ENCODE measurements at places on chromosomes 16 and 17. TPM values are rescaled to one million over a fixed set of nuclear protein-coding genes. Genes with fewer than 3 reads are reported as not detected.

DNA sequence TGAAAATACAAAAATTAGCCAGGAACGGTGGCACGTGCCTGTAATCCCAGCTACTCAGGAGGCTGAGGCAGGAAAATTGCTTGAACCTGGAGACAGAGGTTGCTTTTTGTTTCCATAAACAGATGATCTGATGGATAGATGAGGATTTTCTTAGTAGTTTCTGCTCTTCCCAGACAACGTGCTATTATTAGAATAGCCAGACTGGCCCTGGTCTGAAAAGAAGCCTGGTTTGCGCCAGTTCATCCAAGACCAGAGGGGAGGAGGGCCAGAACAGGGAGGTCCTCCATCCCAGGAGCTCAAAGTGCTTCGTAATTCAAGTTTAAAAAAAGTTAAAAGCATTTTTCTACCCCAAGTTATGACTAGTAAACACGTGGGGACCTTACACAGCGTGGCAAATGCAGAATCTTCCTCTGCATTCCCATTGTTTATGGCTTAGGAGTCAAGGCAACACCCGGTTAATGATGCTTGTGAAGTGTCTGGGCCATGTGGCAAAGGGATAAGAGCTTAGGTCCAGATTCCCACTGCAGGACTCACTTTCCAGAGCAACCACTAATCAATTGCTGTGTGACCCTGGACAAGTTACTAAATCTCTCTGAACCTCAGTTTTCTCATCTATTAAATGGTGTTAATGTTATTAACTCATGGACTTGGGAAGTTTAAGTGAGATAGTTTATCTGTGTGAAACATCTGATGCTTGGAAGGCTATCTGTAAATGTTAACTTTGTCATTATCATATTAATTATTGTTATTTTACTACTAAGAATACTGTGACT lies 205.4 kb downstream of the CCDC182 start:
- peaks cover 2% of the 10 kb centered on the region for H3K36me3 ChIP-seq
- H3K4me3 ChIP-seq = no peak overlapping the region

GRCh38 chr17:67565068-67565467 lies 152.7 kb upstream of the NOL11 start:
- H3K4me1 ChIP-seq = peaks cover 13% of the 10 kb centered on the region
- no peak for DNase-seq
- no peak overlapping the region for H3K27ac ChIP-seq
- no peaks in the 10 kb centered on the region for H3K27me3 ChIP-seq
- H3K36me3 ChIP-seq = no peaks in the 10 kb centered on the region

The LDHD gene
- total RNA-seq = 1.8 TPM

- no peaks in the 10 kb centered on the region for H3K4me1 ChIP-seq
- DNase-seq = no peak
- no peaks in the 10 kb centered on the region for H3K36me3 ChIP-seq
- H3K27ac ChIP-seq = no peak overlapping the region
Observed at GRCh38 chr16:75931043-75931442, 204.8 kb upstream of the CPHXL start.

DNA sequence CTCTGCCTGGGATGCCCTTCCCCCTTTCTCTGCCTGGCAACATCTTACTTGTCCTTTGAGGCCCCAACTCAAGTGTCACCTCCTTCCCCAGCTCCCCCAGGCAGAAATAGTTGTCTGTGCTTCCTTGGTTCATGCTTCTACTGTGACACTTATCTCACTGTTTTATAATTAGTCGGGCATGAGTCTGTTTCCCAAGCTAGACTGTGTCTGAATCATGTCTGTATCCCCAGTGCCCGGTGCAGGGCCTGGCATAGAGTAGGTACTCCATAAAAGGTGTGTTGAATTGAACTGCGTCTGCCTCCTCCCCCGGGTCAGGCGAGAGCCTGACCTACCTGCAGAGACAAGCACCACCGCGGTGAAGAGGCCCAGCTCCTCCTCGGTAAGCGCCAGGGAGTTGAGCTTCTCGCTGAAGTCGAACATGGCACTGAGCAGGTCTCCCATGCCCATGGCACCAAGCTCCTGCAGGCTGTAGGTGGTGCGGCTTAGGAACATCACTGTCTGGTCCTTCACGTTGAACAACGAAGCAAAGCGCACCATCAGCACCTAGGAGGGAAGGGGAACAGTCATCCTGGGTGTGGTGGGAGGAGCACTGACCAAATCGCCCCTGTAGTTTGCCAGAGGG lies 6.7 kb downstream of the NR1D1 start:
- peaks cover 10% of the 10 kb centered on the region for H3K36me3 ChIP-seq
- no peak for DNase-seq
- H3K4me1 ChIP-seq = peaks cover 22% of the 10 kb centered on the region
- H3K27me3 ChIP-seq = peaks cover 2% of the 10 kb centered on the region
- peak overlapping the region; percentile 41 for H3K27ac ChIP-seq

GRCh38 chr17:43740541-43740940 lies 18.1 kb downstream of the SOST start:
- peaks cover 4% of the 10 kb centered on the region for H3K36me3 ChIP-seq
- no peak for DNase-seq
- H3K27me3 ChIP-seq = peaks cover 15% of the 10 kb centered on the region
- no peak overlapping the region for H3K27ac ChIP-seq
- H3K4me1 ChIP-seq = peaks cover 21% of the 10 kb centered on the region

- H3K4me3 ChIP-seq = no peak overlapping the region
- no peaks in the 10 kb centered on the region for H3K27me3 ChIP-seq
- H3K4me1 ChIP-seq = no peaks in the 10 kb centered on the region
Observed at GRCh38 chr16:76235025-76235424, 42.2 kb upstream of the CNTNAP4 start.

The HAS3 gene
- 3.7 TPM for total RNA-seq

The CYBA gene
- 120 TPM for total RNA-seq

The ZG16 gene
- 1.5 TPM for total RNA-seq

DNA sequence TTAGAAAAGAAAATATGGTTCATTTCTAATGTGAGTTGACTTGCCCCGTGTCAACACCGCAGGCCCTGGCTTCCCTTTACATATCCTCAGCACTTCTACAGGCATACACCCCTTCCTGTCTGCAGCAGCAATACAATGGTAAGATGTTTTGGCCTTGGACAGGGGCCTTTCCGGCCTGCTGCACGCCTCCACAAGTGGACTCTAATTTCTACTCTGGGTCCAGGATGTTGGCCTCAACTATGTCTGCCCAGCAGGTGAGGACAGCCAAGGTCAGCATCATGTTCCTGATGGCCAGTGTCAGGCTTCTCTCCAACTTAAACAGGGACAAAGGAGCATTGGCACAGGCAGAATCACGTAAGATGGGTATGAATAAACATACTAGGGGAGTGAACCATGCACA lies 11.0 kb downstream of the C17orf67 start:
- H3K4me3 ChIP-seq = no peak overlapping the region
- H3K27me3 ChIP-seq = peaks cover 3% of the 10 kb centered on the region
- no peaks in the 10 kb centered on the region for H3K36me3 ChIP-seq
- DNase-seq = no peak
- peaks cover 15% of the 10 kb centered on the region for H3K4me1 ChIP-seq

- no peaks in the 10 kb centered on the region for H3K36me3 ChIP-seq
- no peaks in the 10 kb centered on the region for H3K4me1 ChIP-seq
- no peak overlapping the region for H3K4me3 ChIP-seq
- peaks cover 28% of the 10 kb centered on the region for H3K27me3 ChIP-seq
- DNase-seq = no peak
Observed at GRCh38 chr17:49216953-49217650, 6.6 kb downstream of the ABI3 start.

GRCh38 chr17:5304636-5305035 lies 22.6 kb downstream of the RABEP1 start:
- H3K27ac ChIP-seq = no peak overlapping the region
- H3K27me3 ChIP-seq = no peaks in the 10 kb centered on the region
- H3K36me3 ChIP-seq = peaks cover 9% of the 10 kb centered on the region
- no peak for DNase-seq
- H3K4me1 ChIP-seq = peaks cover 7% of the 10 kb centered on the region

DNA sequence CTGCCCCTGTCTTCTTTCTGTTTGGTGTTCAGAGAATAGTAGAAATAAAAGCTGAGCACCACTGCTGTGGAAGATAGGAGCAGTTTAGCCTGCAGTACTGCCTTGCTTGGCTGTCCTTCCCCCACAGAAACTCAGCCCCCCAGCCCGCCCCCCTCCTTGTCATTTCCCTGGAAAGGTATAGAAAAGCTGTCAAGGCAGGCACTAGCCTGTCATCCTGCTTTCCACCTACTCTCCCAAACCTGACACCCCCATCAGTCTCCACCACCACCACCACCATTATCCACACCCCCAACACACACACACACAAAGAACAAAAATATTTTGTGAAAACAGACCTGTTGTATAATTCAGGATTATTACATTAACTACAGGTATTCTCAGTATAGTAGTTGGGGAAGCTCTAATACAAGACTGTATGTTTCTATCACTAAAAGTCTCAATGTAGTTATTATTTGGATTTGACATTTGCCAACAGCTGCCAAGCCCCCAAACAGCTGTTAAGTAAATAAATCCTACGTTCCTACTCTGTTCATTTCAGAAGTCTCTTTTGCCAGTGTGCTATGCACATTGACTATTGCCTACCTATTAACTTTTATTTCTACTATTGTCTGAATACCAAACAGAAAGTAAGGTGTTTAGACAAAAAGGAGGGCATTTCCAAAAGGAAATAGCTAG lies 128.8 kb downstream of the CYB561 start:
- no peak overlapping the region for H3K4me3 ChIP-seq
- no peak overlapping the region for H3K27ac ChIP-seq
- no peak for DNase-seq
- peaks cover 32% of the 10 kb centered on the region for H3K36me3 ChIP-seq

DNA sequence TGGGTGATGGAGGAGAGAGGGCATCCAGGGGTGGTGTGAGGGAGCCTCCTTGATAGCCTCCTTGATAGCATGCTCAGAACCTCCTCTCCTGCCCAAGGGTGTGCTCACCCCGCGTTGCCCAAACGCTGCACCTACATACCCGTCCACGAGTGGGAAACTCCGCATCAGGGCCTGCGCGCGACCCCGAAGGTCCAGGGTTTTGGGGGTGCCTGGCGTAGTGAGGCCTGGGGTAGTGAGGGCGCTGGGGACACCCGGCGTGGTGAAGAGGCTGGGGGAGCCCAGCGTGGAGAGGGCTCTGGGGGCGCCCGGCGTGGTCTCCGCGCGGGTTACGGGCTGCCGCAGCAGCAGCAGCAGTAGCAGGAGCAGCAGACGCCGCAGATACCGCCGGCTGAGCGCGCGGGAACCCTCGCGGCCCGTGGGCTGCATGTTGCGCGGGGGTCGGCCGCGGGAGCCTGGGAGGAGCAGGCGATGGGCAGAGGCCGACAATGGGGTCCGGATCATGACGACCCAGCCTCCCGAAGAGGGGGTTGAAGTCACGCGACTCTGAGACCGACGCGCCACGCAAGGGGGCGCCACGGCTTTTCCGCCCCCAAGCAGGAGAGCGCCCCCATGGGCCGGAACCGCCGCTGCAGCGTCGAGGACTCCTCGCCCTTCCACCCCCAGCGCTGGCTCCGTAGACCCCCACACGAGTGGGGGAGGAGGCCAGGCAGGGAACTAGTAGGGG lies at the start of gene DPEP3:
Gene DPEP3, minus strand, starts transcription at position 545 of the 724 bp plus-strand sequence. Its CDS starts 119 bp downstream, at position 426.
- no peak for DNase-seq
- H3K4me1 ChIP-seq = peaks cover 4% of the 10 kb centered on the region
- peaks cover 10% of the 10 kb centered on the region for H3K27me3 ChIP-seq
- H3K27ac ChIP-seq = no peak within 1 kb of the TSS

GRCh38 chr16:67632415-67633172 lies 12.3 kb upstream of the CARMIL2 start:
- no peak overlapping the region for H3K27ac ChIP-seq
- no peaks in the 10 kb centered on the region for H3K27me3 ChIP-seq
- peaks cover 7% of the 10 kb centered on the region for H3K4me1 ChIP-seq

DNA sequence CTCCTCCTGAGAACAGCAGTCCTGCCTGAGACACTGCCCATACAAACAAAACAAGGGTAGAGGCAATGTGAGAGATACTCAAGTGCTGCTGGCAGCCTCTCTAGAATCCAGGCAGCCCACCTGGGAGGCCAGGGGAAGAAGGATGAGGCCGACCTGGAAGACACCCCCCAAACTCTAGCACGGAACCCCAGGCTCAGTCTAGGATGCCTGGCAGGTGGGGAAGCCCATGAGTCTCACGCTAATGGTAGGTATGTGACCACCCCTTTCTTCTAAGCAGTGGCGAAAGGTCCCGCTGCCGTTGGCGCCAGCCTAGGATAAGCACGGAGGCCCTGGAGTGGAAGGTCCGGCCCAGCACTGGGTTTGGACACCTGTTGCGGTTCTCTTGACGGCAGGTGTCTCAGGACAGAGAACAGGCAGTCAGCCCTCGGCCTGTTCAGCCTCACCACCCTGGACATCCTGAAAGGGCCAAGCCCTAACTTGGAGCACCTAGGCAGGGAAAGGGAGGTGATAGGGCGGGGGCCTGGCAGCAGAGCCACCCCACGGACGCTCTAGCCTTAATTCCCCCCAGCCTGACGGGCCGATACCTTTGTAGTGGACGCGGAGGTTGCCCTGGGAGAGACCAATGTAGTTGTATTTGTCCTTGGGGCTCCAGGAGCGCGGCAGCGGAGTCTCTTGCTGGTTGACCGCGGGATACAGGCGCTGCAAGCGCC lies 487 bp downstream of the RANBP10 start:
- no peaks in the 10 kb centered on the region for H3K27me3 ChIP-seq
- H3K36me3 ChIP-seq = peaks cover 4% of the 10 kb centered on the region
- no peak for DNase-seq
- H3K4me3 ChIP-seq = peak overlapping the region; percentile 97
- peak overlapping the region; percentile 77 for H3K27ac ChIP-seq

The DCXR gene
- 158 TPM for total RNA-seq

The NLRC3 gene
- total RNA-seq = 0.34 TPM

- no peak overlapping the region for H3K4me3 ChIP-seq
- DNase-seq = no peak
- H3K27me3 ChIP-seq = no peaks in the 10 kb centered on the region
- H3K27ac ChIP-seq = no peak overlapping the region
Observed at GRCh38 chr16:72142476-72142875, 29.5 kb downstream of the PMFBP1 start.

The RAP1GAP2 gene
- total RNA-seq = 49.7 TPM

GRCh38 chr16:63890081-63890480 lies 1231.8 kb downstream of the CDH11 start:
- no peaks in the 10 kb centered on the region for H3K36me3 ChIP-seq
- no peaks in the 10 kb centered on the region for H3K4me1 ChIP-seq
- no peaks in the 10 kb centered on the region for H3K27me3 ChIP-seq
- no peak overlapping the region for H3K4me3 ChIP-seq
- H3K27ac ChIP-seq = no peak overlapping the region

GRCh38 chr16:56481468-56482122 lies 30.2 kb downstream of the OGFOD1 start:
- H3K27ac ChIP-seq = peak overlapping the region; percentile 45
- peaks cover 22% of the 10 kb centered on the region for H3K36me3 ChIP-seq
- no peak for DNase-seq
- peaks cover 18% of the 10 kb centered on the region for H3K4me1 ChIP-seq

The CACNG4 gene
- total RNA-seq = 32.1 TPM

- DNase-seq = no peak
- H3K4me1 ChIP-seq = peaks cover 24% of the 10 kb centered on the region
- peaks cover 10% of the 10 kb centered on the region for H3K27me3 ChIP-seq
- peaks cover 15% of the 10 kb centered on the region for H3K36me3 ChIP-seq
- peak overlapping the region; percentile 99 for H3K27ac ChIP-seq
Observed at GRCh38 chr17:41520821-41521521, 2.3 kb upstream of the KRT15 start.

All from type B pancreatic cell (in vitro differentiated cells).